Spinal cord (tissue), 10 donors: ENCODE measurements at places on chromosomes 4 and X.

- no peaks in the 10 kb centered on the region for H3K27me3 ChIP-seq
- H3K4me3 ChIP-seq, result no peak overlapping the region
Measured at GRCh38 chrX:13093529-13094140, 49.2 kb upstream of the FAM9C start.

GRCh38 chrX:78650906-78651437 lies 8.2 kb downstream of the RTL3 start:
- no peaks in the 10 kb centered on the region for H3K36me3 ChIP-seq
- no peak overlapping the region for H3K27ac ChIP-seq
- no peak overlapping the region for H3K4me3 ChIP-seq
- no peak for DNase-seq
- no peaks in the 10 kb centered on the region for H3K27me3 ChIP-seq

DNA sequence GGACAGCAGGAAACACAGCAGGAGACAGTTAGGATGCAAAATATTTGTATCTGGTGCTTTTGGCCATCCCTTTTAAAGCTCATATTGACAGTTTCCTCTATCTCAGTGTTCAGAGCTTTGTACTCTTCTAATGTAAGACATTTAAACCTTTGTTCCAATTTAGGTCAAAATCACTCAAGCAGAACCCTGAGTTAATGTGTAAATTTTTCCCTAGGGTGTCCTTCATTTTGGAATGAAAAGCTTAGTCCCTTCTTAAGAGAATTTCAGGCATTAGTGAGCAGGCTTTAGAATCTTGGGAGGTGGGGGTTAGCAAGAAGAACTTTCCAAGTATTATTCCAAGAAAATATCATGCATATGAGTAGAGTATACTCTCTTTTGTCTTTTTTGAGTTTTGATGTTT lies 188.7 kb downstream of the GBA3 start:
- no peaks in the 10 kb centered on the region for H3K27me3 ChIP-seq
- H3K4me1 ChIP-seq, result no peaks in the 10 kb centered on the region
- H3K27ac ChIP-seq, result no peak overlapping the region
- H3K4me3 ChIP-seq, result no peak overlapping the region

DNA sequence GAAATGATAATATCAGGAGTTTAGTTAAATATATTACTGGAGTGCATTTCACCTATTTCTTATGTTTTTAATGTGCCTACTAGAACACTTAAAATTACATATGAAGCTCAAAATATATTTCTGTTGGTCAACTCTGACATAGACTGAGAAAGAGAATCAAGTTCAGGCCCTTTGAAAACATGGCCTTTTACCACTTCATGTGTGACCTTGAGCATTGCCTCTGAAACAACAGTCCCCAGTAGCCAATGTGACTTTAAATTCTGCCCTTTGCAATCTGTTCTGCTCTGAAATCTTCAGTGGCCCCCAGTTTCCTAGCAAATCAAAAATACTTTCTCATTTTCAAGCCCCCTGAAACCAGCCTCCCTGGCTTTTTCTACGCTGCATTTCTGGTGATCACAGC lies 50.1 kb upstream of the TBC1D14 start:
- H3K4me3 ChIP-seq, result no peak overlapping the region
- peaks cover 17% of the 10 kb centered on the region for H3K36me3 ChIP-seq
- no peak for DNase-seq
- H3K27ac ChIP-seq, result no peak overlapping the region
- H3K4me1 ChIP-seq, result no peaks in the 10 kb centered on the region
- no peaks in the 10 kb centered on the region for H3K27me3 ChIP-seq
